ENCODE measurements at places on chromosomes 2 and 18. TPM values are rescaled to one million over a fixed set of nuclear protein-coding genes. Genes with fewer than 3 reads are reported as not detected.

- DNase-seq, result no peak
Measured at GRCh38 chr2:191048073-191048472, 34.1 kb upstream of the STAT1 start.

The DSG3 gene
- 21.0 TPM for total RNA-seq

The GNAL gene
- 15.4 TPM for total RNA-seq

GRCh38 chr2:875687-876615, 74.7 kb upstream of the SNTG2 start:
- peak; percentile 42 for DNase-seq

GRCh38 chr2:113201496-113202304, 27.9 kb downstream of the PSD4 start:
- DNase-seq, result no peak
